ENCODE measurements at places on chromosomes 7 and 10.

DNA sequence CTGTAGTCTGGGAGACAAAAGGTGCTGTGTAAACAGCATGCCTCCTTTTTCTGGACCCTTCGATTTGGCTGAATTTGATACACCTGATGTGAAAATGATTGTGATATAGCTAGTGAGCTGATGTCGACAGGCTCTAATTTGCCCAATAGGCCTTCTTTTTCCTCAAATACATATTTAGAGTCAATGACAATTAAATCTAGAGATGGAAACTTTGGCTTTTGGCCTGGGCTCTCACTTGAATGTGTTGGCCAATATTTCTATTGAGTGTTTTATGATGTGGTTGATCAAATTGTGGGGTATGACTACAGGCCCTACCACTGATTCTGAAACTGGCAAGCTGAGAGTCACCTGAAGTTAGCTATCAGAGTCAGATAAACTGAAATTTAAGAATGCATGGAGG, 151.8 kb upstream of the MEOX2 start:
- H3K4me1 ChIP-seq = no peaks in the 10 kb centered on the region
- no peaks in the 10 kb centered on the region for H3K27me3 ChIP-seq
- no peak for DNase-seq
- H3K36me3 ChIP-seq = no peaks in the 10 kb centered on the region

GRCh38 chr10:61617586-61617985, 45.1 kb upstream of the CABCOCO1 start:
- H3K27me3 ChIP-seq = no peaks in the 10 kb centered on the region
- no peaks in the 10 kb centered on the region for H3K4me1 ChIP-seq
- no peak for DNase-seq
- H3K36me3 ChIP-seq = no peaks in the 10 kb centered on the region
- H3K27ac ChIP-seq = no peak overlapping the region
- H3K4me3 ChIP-seq = no peak overlapping the region

- no peaks in the 10 kb centered on the region for H3K36me3 ChIP-seq
- no peak overlapping the region for H3K4me3 ChIP-seq
- H3K27me3 ChIP-seq = no peaks in the 10 kb centered on the region
- DNase-seq = no peak
These were observed 12.6 kb downstream of the ALOX5 start for GRCh38 chr10:45386657-45387056.

DNA sequence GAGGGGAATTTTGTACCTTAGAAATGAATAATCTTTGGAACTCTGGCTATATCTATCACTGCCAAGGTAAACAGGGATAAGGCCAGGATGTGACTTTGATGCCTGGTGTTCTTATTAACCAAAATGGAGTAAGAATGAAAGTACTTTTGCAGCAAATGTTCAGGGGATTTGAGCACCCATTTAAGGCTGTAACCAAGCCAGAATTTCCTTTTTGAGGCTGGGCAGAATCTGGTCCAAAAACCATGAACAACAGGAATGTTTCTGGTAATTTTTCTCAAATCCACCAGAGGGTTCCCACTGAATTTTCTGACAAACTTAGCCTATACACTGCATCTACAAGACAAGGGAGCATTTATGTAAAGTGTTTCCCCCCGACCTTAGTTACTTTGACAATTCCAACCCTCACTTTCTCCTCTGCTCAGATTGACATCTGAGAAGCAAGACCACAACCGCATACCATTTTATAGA, 120.6 kb downstream of the BAMBI start:
- no peaks in the 10 kb centered on the region for H3K4me1 ChIP-seq
- H3K36me3 ChIP-seq = no peaks in the 10 kb centered on the region
- DNase-seq = no peak
- no peak overlapping the region for H3K27ac ChIP-seq
- H3K4me3 ChIP-seq = no peak overlapping the region

Measured in MM.1S (cell line).